ENCODE measurements at places on chromosomes 11 and 22.
A peak's percentile ranks its signal among the peaks of the same experiment; 100 is the strongest.

- no peak for DNase-seq
These were observed 49.4 kb downstream of the GALNT18 start for GRCh38 chr11:11572386-11572785.

DNA sequence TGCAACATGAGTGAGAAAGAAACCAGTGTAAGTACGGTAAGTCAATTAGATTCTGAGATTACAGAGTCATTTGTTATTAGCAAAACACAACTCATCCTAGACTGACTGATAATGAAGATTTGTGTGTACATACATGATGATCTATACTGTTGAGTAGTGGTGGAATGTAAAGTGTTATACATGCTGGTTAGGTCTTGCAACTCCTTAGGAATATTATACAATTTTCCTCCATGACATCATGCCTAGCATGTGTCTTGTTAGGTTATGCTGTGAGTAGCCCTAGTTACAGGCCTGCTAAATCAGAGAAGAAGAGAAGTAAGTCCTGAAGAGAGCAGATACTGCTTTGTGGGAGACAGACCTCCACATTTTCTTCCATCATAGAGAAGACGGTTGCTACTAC lies 880.6 kb downstream of the LUZP2 start:
- no peak for DNase-seq

DNA sequence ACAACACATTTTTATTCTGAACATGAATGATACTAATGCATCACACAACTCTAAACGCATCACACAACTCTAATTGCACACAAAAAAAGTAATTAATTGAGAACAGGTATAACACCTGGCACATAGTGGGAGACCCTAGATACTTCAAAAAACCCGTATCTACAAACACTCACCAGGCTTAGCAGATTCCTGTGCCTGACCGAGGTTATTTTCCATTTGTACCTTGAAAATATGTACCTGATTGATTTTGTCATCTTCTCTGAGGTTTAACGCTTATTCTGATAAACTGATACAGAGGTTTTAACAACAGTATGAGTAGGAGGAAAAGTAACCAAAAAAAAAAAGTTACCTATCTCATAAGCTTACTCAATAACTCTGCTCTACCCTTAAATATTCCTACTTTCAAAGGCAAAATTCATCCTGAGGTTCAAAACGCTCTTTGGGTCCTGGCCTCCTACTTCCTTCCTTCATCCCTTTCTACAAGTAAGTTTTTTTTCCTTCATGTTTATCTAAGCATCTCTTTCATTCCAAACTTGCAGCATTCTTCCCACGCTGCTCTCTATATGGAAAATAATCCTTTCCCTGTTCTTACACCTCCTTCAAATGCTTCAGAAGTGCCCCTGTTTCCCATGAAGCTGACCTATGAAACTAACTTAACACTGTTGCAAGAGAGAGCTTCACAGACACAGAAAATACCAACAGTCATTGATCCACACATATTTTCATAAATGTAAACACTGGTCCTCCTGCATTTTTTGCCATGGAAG lies 73.3 kb downstream of the ETS1 start:
- no peak for DNase-seq

GRCh38 chr11:15569305-15570025 lies 454.7 kb downstream of the INSC start:
- peak; percentile 23 for DNase-seq

DNA sequence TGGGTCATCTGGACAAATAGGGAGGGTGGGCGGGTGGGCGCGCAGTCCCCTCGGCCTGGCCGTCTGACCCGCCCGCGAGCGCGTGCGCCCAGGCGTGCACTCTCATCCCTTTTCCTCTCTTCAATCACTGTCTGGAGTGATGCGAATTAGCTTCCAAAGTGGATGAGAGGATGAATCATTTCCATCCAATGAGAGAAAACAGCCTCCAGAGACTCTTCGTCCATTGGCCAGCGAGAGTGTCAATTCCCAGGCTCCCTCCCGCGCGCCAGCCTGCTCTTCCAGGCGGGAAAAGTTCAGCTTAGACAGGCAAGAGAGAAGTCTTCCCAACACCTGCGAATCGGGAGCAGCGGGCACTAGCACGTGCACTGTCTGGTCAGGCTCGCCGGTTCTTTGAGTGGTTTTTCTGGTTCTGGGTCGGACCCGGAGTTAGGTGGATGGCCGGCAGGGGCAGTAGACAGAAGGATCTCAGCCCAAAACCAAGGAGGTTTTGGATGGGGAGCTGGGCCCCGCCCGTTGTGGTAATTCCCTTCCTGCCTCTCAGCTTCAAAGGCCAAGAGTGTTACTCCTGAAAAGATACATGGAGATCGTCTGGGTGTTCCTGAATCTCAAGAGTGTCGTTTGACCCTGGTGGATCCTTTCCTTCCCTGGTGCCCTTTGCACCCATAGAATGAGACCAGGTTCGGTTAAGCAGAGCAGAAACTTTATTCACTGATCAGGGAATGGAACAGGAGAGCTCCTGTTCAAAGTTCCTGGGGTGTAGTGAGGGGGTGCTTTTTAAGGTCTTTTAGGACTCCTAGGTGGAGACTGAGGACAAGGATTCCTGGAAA lies 33.4 kb upstream of the GLYATL1 start:
- DNase-seq, result peak; percentile 83

- peak; percentile 83 for DNase-seq
These were observed 11.1 kb downstream of the PPP6R3 start for GRCh38 chr11:68471360-68472340.

- peak; percentile 73 for DNase-seq
These were observed 6.2 kb downstream of the PANX1 start for GRCh38 chr11:94134651-94135512.

DNA sequence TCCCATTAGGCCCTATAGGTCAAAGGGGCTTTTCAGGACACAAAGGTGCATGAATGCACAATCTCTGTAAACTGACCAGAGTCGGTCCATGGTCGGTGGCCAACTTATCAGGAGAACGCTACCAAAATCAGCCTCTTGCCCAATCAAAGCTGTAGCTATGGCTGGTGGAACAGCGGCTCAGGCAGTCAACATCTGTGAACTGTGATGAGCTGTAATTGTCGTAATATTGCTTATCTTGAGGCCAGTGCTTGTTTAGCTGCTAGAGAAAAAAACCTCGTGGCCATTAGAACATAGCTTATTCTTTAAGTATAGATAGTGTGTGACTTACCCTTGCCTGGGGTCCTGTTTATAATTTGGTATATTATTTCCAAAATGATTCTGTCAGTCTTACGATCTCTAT lies 14.4 kb upstream of the CHST1 start:
- no peak for DNase-seq
